Inflammatory macrophage treated with lipopolysaccharide for 4 hours (primary cell): ENCODE measurements at places on chromosomes 7 and 10.
A peak's percentile ranks its signal among the peaks of the same experiment; 100 is the strongest.

GRCh38 chr10:106399112-106399511 is 765.4 kb downstream of the SORCS1 start:
- DNase-seq = no peak

- DNase-seq = no peak
Observed at GRCh38 chr10:70340137-70340536, 42.3 kb downstream of the LRRC20 start.

DNA sequence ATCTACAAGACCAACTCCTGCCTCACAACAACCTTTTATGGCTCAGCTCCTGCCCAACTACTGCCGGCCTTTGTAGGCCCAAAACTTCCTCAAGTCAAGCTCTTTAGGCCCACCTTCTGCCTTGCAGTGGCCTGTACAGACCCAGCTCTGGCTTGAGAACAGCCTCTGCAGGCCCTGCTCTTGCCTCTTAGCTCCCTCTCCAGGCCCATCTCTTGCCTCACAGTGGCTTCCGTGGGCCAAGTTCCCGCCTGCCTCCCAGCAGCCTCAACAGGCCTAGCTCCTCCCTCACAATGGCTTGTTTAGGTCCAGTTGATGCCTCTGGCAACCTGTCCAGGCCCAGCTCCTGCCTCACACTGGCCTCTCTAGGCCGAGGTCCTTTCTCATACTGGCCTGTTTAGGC is 32.4 kb upstream of the VKORC1L1 start:
- DNase-seq = no peak

DNA sequence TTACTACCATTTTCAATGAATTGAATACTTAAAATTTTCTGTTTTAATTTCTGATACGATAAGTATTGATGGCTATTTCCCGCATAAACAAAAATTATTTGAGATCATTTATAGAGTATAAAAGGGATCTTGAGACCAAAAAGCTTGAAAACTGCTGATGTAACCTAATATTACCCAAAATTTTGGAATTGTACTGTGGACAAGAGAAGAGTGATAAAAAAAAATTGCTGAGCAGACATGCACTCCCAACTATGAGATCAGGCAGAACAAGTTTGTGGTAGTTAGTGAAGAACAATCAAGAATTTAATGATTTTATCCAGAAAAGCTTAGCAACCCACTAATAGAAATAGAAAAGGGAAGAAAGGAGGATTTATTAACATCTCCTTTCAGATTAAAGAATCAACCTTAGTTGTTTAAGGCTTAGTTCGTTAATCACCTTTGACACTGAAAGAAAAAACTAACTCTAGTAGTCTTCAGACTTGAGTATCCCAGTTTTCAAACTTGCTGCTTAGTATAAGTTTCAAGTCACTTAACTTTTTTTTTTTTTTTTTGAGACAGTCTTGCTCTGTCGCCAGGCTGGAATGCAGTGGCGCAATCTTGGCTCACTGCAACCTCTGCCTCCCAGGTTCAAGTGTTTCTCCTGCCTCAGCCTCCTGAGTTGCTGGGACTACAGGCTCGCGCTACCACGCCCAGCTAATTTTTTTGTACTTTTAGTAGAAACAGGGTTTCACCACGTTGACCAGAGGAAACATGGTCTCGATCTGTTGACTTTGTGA is 50.6 kb upstream of the ZC3HAV1 start:
- no peak for DNase-seq

DNA sequence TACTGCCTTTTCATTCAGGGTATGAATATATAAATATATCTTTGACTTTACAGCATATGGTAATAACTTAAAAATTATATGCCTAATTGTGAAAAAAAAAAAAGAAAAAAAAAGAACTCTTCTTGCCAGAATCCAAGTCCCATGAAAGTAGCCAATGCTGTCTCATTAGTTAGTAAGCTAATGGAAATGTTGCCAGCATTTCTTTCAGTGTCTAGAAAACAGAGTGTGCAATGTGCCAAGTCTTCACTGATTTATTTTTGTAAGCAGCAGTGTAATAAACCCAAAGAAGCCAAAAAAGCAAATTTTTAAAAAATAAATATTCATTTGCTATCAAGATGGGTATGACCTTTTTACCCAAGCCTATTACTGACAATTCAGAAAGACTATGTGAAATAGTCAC is 31.1 kb upstream of the LRRN3 start:
- DNase-seq = no peak

- DNase-seq = no peak
Observed at GRCh38 chr10:3802526-3803265, 17.7 kb upstream of the KLF6 start.

GRCh38 chr10:127612-128432 is 7.4 kb upstream of the ZMYND11 start:
- DNase-seq = peak; percentile 85

- DNase-seq = no peak
Observed at GRCh38 chr7:158029509-158029908, 558.1 kb downstream of the PTPRN2 start.

GRCh38 chr7:138666385-138666784 is 34.8 kb downstream of the SVOPL start:
- no peak for DNase-seq

- DNase-seq = peak; percentile 92
Observed at GRCh38 chr10:24706479-24707118, 17.1 kb downstream of the ARHGAP21 start.

GRCh38 chr10:99461230-99461629 is 30.8 kb upstream of the GOT1 start:
- DNase-seq = no peak

- DNase-seq = no peak
Observed at GRCh38 chr10:100980311-100980710, 7.0 kb downstream of the MRPL43 start.

DNA sequence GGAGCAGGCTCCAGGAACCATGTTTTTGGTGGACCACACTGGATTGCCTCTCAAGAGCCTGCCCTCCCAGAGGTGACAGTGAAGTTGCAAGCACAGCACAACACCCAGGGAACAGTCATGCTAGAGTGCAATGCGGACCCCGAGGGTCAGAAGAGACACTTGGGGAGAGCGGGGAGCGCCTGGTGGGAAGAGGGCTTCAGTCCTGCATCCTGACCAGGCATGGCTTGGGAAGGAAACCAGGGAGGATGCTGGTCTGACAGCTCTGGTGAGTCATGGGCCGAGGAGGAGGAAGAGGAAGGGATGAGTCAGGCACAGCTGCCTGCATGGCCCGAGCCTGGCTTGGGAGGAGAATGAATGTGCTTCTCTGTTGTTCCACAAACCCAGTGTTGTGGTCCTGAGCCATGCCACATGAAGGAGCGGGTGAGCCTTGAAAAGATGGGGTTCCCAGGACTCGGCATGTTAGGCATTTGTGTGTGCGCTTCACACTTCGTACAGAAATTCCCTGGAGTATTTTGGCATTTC is 29.5 kb upstream of the ANKRD2 start:
- DNase-seq = peak; percentile 93

GRCh38 chr10:116756277-116756676 is 13.9 kb upstream of the HSPA12A start:
- no peak for DNase-seq

- DNase-seq = no peak
Observed at GRCh38 chr10:50648089-50648934, 24.6 kb upstream of the SGMS1 start.

GRCh38 chr7:92496876-92497275 is 19.1 kb upstream of the ERVW-1 start:
- DNase-seq = no peak

GRCh38 chr10:58322072-58322834 is 12.6 kb upstream of the UBE2D1 start:
- DNase-seq = peak; percentile 96

DNA sequence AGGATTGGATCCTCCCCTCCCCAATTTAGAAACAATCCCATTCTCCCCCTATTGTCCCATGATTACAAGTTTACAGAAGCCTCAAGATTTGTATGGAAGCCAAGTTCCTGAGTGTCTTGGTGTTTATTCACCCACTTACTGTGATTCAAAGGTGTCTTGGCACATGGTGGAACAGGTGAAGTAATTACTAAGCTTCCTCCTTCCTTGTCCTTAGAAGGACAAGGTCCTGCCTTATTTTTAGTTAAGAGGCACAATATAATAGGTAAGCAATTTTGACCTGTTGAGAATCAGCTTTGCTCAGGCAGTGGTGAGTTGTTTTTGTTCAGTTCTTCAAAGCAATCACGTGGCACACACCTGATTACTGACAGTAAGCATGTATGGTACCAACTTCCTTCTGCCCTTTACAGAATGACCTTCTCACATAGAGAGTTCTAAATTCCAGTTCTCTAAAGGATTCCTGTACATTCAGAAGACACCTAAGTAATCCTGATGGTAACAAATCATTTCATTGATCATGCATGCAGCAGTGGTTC is 60.7 kb upstream of the SLC13A1 start:
- no peak for DNase-seq

GRCh38 chr10:72073708-72074573 is 14.4 kb downstream of the SPOCK2 start:
- DNase-seq = no peak

- DNase-seq = no peak
Observed at GRCh38 chr7:41331194-41331593, 371.7 kb downstream of the INHBA start.

DNA sequence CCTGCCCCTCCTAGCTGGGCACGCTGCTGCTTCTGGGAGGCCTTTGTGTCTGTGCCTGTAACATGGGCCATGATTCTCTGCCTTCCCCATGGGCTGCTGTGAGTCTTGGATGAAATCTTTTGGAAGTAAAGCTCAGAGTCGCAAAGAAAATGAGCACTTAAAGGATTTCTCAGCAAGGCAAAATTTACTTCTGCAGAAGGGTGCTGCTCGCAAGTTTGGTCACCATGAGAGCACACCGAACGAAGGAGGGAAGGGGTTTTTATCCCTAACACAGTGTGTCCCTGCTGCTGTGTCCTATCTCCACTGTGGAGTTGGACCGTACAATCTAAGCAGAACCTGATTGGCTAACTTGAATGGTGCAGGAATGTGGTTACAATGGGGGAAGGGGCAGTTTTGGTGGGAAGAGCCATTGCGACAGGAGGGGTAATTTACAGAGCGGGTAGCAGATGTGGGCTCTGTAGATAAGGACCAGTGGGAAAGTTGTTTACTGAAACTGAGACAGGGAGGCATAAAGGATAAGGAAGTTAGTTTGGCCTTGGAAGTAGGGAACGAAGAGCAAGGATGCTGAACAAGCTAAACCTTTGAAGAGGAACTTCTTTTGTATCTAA is 57.5 kb downstream of the FANK1 start:
- no peak for DNase-seq

DNA sequence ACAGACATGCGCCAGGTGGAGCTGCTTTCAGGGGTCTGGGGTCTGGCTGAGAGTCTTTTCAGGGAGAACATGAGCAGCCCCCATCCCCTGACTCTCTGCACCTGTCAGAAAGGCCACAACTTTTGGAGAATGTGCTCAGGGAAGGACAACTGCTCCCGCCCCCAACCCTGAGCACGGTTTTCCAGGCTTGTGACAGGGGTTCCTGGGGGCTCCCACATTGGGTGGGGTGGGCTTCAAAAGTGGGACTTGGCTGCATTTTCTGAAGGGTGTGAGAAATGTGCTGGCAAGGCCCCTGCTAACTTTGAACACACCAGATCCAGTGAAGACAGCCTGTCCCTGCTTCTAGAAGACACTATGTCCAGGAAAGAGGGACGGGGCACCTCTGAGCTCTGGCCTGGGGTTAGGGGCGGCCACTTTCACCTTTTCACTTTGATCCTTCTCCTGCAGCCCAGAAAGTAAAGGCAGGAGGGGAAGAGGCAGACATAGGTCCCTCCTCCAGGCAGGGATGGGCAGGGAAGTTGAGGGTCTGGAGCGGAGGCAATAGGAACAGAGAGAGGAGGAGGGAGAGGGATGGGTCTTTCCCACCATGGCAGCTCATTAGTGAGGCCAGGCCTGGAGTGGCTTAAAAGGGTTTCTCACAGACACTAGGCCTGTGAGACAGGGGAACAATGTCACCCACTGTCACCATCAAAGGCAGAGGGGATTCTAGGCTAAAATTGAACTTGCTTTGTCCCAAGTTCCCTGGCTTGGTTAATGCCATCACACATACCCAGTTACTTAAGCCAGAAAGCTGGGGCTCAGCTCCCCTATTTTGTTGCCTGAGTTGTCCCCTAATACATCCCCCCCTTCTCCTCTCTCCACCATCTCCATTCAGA is 1.5 kb downstream of the KCP start:
- no peak for DNase-seq

GRCh38 chr7:103541026-103541425 is 95.0 kb upstream of the SLC26A5 start:
- no peak for DNase-seq

DNA sequence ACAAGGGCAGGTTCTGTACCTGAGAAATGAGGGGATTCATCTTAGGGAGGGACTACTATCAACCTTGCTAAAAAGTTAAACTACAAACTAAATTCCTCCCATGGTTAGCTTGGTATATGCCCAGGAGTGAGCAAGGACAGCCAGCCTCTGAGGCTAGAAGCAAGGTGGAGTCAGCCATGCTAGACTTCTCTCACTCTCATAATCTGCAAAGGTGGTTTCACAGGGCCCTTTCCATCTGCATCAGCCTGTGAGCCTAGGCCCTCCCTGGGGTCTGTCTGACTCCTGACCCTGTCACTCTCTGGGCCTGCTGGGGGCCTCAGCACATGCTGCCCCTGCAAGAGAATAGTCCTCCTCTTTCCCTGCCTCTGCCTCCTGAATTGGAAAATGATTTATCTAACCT is 66.1 kb downstream of the ABCA13 start:
- no peak for DNase-seq

GRCh38 chr7:17939211-17939605 is 1.1 kb downstream of the SNX13 start:
- DNase-seq = peak; percentile 69

DNA sequence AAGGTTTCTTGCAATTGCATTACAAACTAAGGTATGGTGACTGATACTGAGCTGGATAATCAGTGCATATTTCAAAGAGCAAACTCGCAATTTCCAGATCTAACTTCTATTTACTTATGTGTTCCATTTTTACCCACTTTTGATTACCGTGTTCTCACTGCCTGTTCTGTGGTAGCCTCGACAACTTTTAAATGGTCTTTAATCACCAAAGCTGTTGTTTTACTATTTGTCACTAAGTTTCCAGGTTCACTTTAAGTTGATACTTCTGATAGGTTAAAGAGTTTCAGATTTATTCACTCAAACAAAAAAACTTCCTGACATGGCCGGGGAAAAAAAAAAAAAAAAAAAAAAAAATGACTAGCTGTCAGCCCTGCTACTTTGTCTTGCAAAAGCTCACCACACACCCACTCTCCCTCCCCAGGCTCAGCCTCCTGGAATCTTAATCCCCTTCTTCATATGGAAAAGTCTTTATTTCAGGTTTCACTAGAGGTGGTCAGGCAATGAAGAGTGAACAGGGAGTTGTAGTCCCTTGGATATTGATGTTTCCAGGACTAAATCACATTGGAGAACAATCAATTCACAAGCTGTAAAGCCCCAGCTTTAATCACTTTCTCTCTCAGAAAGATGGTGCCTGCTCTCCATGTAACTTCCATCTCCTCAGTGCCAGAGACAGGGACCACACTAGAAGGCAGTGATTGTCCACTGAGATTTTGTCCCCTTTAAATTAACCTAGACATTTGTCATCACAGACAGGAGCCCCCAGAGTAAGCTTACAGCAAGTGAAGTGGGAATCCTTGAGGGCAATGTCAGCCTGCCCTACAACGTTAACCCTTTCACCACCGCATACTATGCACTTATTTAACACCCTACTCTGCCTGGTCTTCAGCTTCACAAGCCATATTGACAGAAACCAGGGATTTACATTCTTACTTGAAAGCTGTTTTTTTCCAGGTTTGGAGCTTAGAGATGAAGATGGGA is 749.1 kb upstream of the SORCS1 start:
- no peak for DNase-seq
